Brain microvascular endothelial cell (primary cell): ENCODE measurements at places on chromosomes 5 and 9.

DNA sequence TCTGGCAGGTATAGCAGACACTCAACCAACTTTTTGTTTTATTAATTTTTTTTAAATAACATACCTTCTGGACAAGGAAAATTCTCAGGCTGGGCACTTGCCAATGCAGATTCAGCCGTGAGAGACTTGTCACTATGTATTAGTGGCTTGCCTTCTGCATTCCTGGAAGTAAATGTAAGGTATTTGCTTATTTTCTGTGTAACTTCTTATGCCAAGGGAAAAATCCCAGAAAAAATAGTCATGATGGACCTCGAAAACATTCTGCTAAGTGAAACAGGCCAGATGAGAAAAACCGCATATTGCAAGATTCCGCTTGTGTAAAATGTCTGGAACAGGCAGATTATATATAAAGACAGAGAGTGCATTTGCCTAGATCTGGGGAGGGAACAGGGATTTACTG, 260.3 kb upstream of the DAPK1 start:
- no peak for DNase-seq

GRCh38 chr9:102354041-102354440, 615.6 kb upstream of the GRIN3A start:
- DNase-seq: no peak

DNA sequence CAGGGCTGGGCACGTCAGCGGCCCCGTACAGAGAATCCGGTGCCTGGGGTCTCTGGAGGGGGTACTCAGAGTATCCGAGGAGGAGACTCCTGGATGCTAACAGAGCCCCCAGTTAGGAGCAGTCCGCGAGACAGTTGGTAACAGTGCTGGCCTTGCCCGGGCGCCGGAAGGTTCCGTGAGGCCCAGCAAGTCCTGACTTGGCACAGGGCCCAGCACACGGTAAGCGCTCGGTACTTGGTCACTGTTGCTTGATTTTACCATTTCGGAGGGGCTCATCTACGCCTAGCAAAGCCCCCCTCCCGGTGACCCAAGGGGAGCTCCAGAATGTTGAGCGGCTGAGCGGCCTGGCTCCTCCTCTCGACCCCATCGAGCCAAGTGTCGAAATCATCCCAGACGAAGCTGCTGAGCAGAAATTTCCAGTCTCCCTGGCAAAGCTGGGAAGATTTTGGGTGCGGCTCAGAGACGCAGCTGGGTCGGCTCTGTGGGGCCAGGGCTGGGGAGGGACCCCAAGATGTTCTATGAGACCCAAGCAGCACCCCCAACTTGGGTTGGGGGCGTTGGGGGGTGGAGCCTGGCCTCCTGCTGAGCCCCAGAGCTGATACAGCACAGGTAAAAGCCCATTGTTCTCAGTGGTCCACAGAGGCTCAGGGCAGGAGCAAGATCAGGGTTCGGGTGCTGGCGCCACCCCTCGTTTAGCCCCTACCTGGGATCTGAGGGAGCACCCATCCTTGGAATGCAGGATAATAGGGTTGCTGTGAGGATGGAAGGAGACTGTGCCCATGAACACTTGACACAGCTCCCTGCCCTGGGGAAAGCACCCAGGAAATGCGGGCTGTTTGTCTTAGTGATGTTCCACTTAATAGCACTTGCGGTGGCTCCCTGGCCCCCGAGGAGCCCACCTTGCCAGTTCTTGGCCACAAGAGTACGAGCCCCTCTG, 137.2 kb downstream of the C9orf50 start:
- DNase-seq: peak; percentile 87

DNA sequence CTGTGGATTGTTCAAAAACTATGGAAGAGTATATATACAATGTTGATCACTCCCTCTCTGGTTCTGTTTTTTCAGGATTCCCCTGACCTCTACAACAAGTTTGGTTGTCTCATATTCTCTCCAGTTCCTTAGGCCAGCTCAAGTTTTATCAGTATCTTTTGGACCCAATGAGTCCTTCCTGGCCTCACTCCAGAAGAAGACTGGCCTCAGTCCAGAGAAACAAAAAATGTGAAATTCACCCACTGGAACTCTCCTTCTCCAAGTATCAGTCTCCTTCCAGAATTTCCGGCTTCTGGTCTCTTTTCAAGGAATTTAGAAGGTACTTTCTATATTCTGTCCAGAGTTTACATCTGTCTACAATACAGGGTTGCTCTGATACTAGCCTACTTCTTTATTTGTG, 537.8 kb upstream of the FTMT start:
- DNase-seq: no peak

GRCh38 chr9:7105095-7105494, 347.3 kb downstream of the KDM4C start:
- DNase-seq: no peak

DNA sequence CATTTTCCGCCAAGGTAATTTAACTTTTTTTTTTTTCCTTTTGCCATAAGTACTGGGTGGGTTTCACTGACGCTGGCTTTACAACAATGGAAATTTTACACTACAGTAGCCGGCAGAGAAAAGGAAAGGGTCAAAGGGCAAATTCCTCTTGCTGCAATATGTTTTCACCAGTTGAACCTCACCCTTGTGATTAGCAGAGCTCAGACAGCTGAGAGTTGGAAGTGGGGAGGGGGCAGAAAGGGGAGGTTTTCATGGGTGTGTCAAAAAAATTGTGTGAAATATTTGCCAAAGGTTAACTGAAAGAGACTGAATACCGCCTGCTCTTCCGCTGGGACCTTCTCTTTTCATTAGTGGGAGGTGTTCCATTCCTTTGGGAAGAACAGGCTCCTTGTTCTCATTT, 296.9 kb downstream of the ADAMTS6 start:
- DNase-seq: no peak
